Activated CD4-positive, alpha-beta memory T cell treated with anti-CD3 and anti-CD28 coated beads for 36 hours (primary cell): ENCODE measurements at places on chromosomes 4 and X.

- DNase-seq: no peak
Measured at GRCh38 chrX:7139202-7140081, 8.1 kb upstream of the STS start.

- no peak for DNase-seq
Measured at GRCh38 chr4:128916832-128917231, 107.3 kb downstream of the JADE1 start.

DNA sequence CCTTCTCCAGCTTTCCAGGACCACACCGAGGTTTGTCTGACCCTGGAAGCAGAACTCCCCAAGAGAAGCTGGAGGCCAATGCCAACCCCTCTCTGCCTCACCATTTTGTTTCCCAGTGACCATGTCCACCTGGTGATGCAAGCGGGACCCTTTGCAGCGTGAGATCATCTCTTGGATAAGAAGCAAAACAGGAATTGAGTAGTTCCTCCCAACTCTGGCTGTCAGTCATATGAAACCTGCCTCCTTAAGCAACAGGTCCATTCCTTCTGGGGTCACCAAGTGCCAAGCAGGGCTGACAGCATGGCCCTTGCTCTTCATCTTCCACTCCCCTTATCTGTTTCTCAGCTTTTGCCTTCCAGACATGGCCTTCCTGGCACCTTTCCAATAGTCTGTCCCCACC is 41.3 kb upstream of the MTM1 start:
- no peak for DNase-seq

GRCh38 chr4:13950491-13950890 is 323.0 kb upstream of the BOD1L1 start:
- DNase-seq: no peak

DNA sequence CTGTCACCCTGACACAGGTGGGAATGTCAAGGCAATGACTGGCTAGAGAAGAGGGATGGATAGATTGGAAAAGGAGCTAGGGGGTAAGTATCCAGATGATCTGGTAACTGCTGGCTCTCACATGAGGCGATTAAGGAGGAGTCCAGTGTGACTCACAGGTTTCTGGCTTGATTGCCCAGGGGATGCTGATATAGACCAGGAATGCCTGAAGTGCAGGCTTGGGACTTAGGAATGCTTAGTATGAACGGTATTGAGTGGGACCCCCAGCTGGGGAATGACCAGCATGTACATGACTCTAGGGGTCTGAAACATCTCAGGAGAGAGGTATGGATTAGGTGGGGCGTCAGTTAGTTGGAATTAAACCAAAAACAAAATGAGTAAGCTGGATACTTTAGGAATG is 65.8 kb upstream of the PRPS1 start:
- no peak for DNase-seq

GRCh38 chr4:8284391-8284790 is 14.8 kb downstream of the HTRA3 start:
- DNase-seq: no peak

DNA sequence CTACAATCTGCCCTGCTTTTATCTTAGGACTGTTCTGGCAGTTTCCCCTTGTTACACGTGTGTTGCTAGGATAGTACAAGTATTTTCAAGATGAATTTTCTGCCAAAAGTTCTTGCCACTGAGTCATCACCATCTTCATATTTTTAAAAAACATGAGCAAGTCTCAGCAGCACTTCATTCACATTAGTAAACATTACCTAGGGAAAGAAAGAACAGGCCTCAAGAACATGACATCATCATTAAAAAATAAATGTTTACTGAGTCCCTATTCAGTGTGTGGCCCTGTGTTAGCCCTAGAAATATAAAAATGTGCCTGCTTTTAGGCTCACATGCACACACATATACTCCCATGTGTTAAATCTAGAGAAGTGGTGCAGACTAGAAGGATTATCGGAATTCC is 18.7 kb upstream of the GPC3 start:
- no peak for DNase-seq

DNA sequence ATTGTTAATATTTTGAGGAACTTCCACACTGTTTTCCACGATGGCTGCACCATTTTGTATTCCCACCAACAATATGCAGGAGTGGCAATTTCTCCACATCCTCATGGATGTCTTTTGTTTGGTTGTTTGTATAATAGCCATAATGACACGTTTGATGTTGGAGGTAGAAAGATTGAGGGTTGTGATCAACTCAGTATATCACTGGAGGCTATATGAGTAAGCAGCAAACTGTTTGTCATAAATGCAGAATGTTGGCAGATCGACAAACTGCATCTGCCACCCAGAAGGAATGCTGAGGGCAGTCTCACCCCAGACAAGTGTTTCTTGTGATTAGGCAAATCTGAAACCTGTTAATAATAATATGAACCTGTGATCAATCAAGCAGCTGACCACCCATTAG is 243.9 kb upstream of the WDFY3 start:
- no peak for DNase-seq

- DNase-seq: no peak
Measured at GRCh38 chr4:47650584-47651130, 165.6 kb downstream of the ATP10D start.

- no peak for DNase-seq
Measured at GRCh38 chr4:115334736-115335411, 221.5 kb upstream of the NDST4 start.

- no peak for DNase-seq
Measured at GRCh38 chrX:106874075-106874474, 29.1 kb downstream of the RIPPLY1 start.

- no peak for DNase-seq
Measured at GRCh38 chrX:120136840-120137239, 21.1 kb upstream of the RHOXF1 start.

- no peak for DNase-seq
Measured at GRCh38 chrX:120749141-120749846, 119.4 kb upstream of the C1GALT1C1 start.

- no peak for DNase-seq
Measured at GRCh38 chrX:50876551-50876950, 34.0 kb upstream of the BMP15 start.

DNA sequence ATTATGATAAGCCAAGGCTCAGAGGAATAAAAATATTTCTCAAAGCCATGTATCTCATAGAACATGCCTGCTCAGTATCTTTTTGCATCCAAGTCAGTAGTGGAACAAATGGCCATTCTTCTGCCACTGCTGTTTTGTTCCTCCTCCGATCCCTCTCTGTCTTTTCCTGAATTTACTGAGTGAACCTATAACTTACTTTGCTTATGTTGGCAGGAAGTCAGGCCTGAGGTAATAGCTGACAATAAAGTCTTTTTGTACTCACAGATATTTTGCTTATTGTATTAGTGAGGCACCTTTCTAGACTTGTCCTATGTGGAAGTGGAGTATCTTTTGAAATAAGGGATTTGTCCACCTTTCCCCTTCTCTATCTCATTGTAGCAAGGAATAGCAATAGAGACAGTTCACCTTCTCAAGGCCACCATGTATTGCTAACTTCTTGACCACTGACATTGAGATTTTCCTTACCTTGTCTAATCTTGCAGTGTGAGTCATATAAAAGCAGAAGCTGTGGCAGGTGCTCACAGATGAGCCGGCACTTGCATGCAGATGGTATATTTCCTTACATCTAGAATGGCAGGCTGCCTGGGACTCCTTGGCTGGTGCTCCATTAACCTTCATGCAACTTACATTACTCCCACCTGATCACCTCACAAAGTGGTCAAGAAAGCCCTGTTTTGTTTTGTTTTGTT is 68.2 kb downstream of the AGTR2 start:
- DNase-seq: no peak

GRCh38 chr4:115274545-115274944 is 161.1 kb upstream of the NDST4 start:
- DNase-seq: no peak

- DNase-seq: no peak
Measured at GRCh38 chr4:165905405-165906027, 32.5 kb downstream of the TLL1 start.

DNA sequence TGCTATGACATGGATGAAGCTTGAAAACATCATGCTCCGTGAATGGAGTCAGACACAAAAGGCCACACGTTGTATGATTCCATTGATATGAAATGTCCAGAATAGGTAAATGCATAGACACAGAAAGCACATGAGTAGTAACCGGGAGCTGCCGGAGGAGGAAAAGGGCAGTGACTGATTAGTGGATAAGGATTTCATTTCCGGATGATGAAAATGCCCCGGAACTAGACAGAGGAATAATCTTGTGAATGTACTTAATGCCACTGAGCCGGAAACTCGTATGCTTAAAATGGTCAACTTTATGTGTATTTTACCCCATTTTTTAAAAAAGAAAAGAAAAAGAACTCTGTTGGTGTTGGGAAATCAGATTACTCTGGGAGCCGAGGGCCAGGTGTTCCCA is 112.7 kb upstream of the FAM9B start:
- DNase-seq: no peak

DNA sequence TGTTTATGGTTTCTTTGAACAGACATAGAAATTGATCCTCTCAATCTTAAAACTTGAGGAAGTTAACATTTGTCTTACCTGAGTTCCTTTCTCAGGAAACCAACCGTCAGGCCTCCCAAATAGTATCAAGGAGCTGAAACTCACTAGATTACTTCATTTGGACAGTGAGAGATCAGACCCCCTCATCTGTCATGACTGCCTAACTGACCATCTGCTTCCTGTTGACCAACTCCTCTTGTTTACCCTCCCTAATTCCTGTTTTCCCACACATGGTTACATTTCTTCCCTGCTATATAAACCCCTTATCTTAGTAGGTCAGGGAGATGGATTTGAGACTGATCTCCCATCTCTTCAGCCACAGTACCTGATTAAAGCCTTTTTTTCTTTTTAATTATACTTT is 46.2 kb upstream of the NMU start:
- no peak for DNase-seq

- no peak for DNase-seq
Measured at GRCh38 chr4:133014473-133015135, 134.5 kb upstream of the PCDH10 start.

DNA sequence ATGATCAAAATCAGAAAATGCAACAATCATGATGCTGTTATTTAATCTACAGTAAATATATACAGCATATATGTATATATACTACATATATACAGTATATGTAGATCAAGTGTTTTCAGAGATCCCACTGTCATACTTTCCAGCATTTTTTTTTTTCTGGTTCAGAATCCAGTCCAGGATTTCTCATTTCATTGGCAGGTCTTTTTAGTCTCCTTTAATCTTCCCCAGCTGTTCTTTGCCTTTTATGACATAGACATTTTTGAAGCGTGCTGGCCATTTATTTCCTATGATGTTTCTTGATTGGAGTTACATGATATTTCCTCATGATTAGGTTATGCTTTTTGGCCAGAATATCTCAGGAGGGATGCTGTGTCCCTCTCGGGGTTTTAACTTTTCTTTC is 92.0 kb upstream of the TLR2 start:
- no peak for DNase-seq

DNA sequence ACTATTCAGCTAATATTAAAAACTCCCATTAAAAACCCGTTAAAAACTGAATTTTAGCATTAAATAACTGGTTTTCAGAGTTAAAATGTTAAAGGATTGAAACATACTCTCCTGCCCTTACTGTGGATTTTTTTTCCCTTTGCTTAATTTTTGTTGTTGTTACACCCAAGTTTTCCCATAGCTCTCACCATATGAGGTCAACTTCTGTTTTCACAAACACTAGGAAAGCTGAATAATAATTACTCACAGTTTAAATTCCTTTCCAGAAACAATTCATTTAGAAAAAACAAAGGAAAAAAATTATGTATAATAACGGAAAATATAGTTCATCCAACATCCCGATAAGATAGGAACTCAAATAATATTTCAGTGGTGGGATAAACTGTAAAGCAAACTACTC is 129.0 kb downstream of the PPP3CA start:
- DNase-seq: no peak

DNA sequence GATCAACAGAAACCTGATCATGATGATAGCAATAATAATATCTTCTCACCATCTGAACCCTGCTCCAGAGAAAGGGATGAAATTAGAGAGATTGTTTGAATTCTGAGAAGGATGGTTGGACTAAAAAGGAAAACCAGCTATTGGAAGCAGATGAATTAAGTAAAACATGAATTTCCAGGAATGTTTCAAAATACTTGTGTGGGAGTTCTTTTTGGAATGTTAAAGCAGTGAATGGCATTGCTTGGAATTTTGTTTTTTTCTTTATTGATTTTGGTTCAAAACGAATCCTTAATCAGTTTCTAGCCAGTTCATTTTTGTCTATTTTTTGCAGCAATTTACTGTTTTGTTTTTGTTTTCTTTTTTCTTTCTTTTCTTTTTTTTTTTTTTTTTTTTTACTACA is 150.3 kb downstream of the NHS start:
- DNase-seq: no peak

- no peak for DNase-seq
Measured at GRCh38 chr4:187491959-187492358, 503.6 kb upstream of the ZFP42 start.

DNA sequence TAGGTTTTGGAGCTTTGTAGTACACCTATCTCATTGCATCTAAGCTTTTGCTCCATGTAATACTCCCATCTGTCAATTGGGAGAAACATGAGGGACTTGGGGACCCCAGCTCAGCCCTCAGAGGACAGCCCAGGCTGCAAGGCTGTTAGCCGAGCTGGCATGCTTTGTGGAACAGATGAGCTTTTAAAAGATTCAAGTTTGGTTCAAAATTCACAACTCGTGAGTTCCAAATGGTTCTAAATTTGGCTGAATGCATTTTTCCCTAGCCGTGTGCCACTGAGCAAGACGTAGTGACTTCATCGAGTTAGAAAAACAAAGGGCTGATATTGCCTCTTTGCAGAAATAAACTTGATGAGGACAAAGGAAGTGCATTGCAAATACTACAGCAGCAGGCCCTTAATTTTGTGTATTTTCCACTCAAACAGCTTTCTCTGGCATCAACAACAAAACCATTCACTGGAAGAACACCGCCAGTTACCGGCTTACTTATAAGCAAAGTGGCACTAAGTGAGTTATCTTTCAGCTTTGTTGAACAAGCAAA is 165.0 kb upstream of the HS3ST1 start:
- no peak for DNase-seq

DNA sequence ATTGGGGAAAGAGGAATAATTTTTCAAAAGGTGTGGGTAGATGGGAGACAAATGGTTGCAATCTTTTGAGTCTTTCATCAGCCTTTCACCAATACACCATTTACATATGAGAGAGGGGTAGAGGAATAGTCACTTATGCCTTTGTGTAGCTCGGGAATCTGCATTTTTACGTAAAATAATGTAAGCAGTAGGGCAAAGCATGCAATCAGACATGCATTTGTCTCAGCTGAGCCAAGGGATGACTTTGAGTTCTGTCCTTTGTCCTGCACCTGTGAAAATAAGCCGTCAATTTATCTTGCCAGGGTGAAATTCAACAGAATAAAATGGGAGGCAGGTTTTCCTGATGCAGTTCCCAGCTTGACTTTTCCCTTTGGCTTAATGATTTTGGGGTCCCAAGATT is 1473.4 kb upstream of the TENM3 start:
- DNase-seq: no peak

- no peak for DNase-seq
Measured at GRCh38 chr4:30879855-30880598, 159.9 kb downstream of the PCDH7 start.
